COLO829 (cell line): ENCODE measurements at places on chromosomes 6 and 20.

DNA sequence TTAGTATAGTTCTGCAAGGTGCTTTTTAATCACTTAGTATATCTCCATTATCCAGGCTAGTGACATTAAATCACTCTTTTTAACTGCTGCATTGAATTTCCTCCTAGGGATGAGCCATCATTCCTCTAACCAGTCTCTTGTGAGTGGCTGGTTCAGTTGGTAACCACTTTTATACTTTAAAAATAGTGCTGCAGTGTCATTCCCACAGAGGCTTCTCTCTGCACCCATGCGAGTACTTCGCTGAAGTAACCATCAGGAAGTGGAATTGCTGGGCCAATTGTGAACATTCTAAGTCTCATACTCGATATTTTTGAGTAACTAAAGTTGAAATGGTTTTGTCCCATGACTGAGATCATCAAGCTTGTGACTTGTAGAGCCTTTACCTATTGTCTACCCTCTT, 2.1 kb downstream of the BTN3A2 start:
- DNase-seq: no peak

DNA sequence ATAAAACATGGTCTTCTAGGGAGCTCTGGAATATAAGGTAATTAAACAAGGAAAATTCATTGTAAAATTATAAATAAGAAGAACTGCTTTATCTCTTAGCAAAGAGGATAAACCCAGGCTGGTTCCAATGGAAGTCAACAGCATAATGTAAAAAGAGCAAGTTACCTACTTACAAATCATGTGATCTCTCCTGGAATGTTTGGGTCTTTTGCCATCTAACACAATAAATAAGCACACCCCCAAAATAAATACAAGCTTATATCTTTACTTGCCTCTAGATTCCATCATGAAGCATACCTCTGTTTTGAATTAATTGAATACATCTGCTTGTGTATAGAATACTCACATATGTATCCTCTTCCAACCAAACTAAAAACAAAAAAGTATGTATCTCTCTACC, 2.5 kb upstream of the PHACTR1 start:
- DNase-seq: no peak

DNA sequence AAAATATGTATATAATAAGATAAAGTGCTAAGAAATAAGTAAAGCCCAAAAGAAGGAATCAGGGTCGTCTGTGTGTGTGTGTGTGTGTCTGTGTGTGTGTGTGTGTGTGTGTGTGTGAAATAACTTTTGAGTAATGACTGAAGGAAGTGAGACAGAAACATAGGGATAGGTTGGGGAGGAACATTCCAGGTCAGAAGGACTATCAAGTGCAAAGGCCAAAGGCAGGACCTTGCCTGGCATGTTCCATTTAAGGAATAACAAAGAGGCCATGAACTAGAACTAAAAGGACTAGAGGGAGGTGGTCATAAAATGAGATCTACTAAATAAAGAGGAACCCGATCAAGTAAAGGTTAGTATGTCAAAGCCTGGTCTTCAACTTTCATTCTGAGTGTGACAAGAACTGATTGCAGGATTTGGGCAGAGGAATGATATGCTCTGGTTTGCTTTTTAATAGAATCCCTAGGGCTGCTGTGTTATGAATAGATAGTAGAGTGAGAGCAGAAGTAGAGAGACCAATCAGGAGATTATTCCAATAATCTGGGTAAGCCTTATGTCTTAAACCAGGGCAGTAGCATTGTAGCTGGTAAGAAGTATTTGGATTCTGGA, 6.9 kb downstream of the ENPP3 start:
- DNase-seq: no peak

DNA sequence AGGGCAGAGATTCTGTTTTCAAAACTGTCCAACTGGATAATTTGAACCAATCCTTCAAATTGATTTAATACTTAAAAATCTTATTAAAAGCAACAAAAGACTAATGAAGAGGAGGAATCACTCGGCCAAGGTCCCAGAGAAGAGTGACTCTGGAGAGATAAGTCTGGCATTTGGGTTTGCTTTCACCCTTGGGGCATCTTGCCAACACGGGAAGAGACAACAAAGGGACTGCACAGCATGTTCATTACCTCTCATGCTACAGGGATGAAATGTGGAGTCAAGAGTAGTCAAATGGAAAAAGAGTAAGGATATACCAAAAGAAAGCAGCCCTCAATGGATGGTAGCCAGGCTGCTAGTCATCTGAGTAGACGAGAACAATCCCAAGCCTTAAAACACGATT, 68.2 kb downstream of the KHDRBS2 start:
- DNase-seq: no peak

GRCh38 chr6:44056392-44057237, 70.6 kb downstream of the MRPL14 start:
- no peak for DNase-seq

GRCh38 chr6:45447716-45448115, 70.0 kb upstream of the SUPT3H start:
- DNase-seq: no peak

DNA sequence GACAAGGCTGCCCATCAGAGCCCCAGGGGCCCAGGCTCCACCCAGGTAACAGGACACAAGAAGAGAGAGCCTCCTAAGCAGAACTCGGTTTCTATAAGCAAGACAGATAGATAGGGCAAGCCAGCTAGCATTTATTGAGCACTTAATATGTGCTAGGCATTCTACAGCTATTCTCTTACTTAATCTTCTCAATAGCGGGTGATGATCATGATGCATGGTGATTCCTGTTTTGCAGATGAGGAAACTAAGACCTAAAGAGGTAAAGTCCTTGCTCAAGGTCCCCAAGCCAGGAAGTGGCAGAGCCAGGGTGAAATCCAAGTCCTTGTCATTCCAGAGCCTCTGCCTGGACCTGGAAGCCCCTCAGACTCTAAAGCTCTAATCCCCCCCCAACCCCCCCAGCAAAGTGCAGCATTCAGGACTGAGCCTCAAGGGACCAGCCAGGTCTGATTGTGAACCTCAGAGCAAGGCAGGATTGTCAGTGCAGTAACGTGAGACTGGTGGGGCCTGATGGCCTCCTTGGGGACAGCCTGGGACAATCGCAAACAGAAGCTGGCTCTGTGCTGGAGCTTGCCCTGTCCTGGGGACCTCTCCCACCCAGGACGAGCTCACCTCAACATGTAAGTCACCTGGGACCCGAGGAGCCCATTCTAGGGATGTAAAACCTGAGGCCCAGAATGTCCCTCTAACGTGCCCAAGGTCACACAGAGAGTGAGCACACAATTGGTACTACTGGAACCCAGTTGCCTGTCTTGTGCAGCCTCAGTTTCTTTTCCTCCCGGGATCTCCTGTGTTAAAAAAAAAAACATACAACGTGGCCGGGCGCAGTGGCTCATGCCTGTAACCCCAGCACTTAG, 48.4 kb upstream of the PTGIS start:
- DNase-seq: no peak

DNA sequence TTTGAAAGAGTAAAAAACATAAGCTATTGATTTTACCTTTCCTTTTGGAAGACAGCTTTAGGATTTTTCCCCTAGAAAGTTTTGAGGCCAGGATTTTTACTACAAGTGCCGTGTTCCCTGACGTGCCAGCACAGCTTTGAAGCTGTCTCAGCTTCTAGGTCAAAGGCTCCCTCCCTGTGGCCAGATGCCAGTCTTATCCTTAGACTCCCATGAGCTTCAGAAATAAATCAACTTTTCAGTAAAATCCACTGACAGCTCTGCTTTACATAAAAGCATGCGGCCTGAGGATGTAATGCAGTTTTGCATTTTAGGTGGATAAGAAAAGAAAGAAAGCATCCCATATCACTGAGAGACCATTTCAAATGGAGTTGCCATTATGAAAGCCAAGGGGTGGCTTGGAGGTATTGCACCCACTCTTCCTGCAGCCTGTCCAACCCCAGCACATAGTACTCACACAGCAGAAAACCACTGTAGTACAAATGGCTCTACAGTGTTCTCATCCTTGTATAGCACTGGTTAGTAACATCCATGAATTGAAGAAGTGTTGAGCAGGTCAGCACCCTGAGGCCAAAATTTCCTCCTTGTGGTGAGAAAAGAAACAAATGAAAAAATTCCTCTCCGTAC, 15.2 kb upstream of the ATXN1 start:
- DNase-seq: no peak

- DNase-seq: no peak
These were observed 104.1 kb downstream of the HDGFL1 start for GRCh38 chr6:22673474-22673873.

GRCh38 chr6:119390247-119390793, 40.8 kb upstream of the MAN1A1 start:
- DNase-seq: no peak

DNA sequence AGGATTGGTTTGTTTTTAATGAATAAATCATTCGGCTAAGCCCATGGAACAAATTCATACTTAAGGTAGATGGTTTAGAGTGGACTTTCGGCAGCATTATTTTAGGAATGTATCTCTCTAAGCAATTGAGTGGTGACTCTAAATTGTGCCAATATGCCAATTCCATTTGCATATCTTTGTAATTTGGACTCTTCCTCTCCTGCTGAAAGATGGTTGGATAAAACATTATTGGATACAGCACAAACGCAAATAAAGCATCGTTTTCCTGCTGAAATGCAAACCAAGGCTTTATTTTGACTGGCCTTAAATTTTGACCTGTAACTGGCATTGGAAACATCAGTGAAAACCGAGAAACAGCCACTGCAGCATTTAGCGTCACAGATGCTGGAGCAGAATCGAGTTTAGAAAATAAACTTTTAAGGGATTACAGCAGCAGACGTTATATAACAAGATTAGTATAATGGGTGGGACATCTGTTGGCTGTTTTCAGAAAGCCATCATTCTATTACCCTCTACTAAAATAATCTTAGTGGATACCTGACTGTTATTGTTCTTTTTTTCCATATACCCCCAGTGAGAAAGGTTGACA, 726.0 kb downstream of the KIF16B start:
- DNase-seq: no peak

DNA sequence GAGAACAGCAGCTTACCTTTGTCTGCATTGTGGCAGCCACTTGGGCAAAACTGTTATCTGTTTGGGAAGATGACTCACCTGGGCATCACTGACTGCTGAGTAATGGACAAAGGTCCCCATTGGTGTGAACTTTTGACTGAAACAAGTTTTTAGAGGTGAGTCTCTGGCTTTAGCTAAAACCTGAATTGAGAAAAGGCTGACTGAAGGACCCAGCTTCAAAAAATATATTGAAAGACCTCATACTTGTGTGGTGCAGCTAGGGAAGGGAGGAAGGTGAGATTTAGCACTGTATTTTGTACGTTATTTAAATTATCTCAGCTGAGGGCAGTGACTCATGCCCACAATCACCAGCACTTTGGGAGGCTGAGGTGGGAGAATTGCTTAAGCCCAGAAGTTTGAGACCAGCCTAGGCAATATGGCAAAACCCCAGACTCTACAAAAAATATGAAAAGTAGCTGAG, 4.5 kb upstream of the CITED2 start:
- DNase-seq: no peak

DNA sequence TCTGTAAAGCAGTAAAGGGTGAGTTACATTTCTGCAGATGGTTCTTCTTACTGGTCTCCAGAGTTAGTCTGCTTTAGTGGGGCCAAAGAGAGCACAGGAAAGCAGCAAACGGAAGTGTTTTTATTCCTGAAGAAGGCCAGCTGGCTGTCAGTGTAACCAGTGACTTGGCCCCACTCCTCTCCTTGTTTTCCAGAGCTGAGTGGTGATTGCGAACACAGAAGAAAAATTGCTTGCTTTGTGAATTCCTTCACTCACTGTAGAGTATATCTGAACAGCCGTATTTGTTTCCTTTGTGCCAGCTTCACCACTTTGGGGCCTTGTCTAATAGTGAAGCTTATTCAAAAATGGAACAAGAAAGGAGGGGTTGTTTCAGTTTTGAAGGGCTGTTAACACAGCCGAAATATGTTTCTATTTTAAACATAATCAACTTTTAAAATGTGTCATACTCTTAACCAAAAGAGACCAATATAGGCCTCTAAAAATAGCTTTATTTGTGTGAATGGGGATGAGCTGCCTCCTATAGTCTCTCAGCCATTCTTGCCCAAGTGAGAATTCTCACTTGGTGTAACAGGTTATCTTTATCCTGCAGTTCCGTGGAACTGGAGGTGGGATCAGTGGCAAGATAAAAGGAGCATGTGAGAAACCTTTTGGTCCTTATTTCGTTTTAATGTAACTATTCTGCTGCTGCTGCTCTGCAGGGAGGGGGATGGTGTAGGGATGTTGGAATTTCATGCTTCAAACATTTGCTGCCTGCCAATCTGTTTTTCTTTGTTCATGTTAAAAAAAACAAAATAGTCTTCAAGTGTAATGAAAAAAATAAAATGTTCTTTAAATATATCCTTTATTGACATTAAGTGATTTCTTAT, 37.8 kb downstream of the ZC2HC1B start:
- no peak for DNase-seq

DNA sequence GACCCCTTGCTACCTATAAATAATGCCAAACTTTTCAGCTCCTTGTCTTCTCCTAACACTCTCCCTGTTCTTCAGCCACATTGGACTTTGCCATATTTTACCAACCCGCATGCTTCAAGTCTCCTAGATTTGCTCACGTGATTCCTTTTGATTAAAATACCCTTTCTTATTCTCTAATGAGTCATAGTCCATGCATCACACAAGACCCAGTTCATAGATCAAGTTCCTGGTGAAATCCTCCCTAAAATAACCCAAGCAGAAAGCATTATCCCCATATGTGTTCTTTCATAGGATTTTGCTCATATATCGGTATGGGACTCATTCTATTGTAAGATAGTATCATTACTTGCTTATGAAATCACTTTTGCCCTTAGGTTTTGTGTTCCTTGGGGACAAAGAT, 108.9 kb upstream of the STXBP5 start:
- peak; percentile 41 for DNase-seq

GRCh38 chr20:1005452-1006027, 3.4 kb upstream of the RSPO4 start:
- peak; percentile 45 for DNase-seq

DNA sequence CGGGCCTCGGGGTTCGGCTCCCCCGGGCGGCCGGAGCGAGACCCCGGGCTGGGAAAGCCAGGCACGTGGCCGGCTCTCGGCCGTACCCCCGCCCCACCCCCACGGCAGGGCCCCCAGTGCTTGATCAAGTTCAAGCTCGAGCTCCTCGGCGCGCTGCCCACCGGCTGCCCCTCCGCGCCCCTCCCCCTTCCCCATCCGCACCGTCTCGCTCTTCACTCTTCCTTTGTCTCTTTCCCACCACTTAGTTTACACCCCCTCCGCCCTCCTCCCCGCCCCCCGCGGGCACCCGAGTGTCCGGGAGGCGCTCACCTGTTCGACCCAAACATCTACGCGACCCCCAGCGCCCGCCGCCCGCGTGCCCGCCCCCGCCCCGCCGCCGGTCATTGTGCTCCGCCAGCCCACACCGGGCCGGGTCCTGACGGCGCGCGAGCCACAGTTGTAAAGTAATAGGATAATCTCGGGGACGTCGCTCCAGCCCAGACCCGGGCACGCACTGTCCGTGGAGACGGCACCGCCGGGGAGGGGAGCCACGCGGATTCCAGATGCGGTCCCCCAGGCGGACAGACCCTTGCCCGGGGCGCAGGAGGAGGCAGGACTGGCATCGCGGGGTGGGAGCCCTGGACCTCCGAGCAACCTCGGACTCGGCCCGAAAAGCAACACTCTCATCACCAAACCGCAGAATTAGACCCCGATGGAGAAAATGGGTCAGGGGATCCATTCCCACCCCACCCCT, 100.7 kb downstream of the NOL4L start:
- DNase-seq: no peak
